ENCODE measurements at places on chromosomes 12 and 14.
A peak's percentile ranks its signal among the peaks of the same experiment; 100 is the strongest.

DNA sequence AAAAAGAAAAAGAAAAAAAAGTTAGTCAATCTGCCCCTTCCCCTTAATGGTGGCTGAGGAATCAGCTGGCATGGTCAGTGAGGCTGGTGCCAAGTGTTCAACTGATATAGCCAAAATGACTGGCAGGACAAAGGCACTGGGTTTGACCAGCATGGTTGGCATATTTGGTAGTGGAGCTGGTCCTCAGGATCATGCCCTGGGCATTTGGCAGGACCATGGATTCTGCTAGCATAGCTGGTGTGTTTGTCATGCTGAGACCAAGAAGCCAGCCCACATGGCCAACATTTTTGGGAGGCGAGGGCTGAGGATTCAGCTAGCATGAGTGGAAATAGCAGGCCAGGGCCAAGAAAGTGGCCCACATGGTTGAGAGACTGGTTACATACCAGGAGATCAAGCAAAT, 136.5 kb downstream of the FBXL14 start:
- no peak for DNase-seq

DNA sequence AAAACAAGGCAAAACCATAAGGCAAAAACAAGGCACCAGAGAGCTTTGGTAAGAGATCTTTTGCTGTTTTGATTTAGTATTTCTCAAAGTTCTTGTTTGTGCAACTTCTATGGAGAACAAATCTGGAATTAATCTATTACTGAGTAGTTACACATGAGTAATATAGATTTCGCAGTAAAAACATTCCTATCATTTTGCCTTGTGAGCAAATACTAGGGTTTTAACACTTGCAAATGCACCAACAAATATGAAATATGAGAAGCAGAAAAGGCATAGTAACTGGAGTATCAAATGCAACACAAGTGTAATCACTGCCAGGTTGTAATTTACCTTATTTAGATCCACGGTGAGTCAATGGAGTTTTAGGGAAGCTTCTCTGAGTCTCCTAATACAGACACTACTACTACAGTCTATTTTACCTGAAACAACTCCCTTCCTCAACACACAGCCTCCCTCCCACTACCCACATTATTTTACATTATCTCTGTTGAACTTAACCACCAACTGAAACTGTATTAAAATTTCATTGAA, 324.1 kb downstream of the FLRT2 start:
- DNase-seq = no peak

DNA sequence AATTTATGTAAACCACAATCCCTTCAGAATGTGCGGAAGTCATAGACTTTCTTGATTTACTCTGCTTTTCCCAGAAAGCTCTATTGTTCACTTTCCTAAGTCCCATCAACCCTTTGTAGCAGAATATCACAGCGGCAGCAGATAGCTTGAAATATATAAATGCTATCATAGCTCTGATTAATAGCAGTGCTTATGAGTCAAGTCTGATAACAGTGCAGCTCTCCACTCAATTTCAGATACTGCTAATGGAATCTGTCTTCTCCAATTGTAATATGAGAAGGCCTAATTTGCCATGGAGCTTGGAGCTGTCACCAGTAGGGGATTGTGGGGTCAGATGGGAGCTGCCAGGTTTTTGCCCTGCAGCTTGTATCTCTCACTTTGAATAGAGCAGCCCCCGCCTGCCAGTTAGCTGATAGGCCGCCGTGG, 10.9 kb downstream of the TMEM260 start:
- no peak for DNase-seq

- peak; percentile 56 for DNase-seq
These were observed 107.0 kb downstream of the PTCSC3 start for GRCh38 chr14:36069535-36069900.

DNA sequence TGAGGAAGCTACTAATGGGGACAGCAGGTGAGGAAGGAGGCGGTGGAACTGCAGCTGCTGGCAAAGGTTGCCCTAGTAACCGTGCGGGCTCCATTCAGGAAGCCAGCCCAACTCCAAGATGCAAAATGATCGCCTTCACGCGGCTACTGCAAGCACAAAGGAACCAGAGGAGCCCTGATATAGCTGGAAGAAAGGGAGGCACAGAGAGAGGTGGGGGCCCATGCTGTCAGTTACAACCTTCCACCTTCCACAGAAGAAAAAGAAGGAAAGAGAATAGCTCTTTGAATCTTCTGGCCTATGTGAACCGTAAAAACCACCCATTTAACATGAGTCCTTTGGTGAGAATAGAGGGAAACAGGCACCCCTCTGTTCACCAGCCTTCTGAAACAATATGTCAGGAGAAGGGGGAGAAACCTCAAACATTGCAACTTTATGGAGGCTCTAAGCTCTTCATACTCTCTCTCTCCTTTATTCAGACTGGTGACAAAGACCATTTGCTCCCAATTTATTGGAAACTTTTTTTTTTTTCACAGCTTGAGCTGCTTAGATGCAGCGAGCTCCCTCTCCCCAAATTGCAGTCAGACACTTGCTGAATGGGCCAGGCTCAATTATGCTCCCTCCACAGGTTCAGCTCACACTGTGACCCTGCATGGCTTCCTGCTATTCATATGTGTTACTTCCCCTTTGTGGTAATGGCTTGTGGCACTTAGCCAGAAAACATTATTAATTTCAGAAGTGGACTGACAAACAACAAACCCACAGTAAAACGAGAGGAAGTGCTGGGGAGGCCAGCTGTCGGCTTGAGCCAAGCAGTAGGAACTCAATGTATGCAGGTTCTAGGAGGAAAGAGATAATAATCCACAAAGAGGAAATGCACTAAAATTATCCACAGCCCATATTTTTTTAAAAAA, 6.2 kb downstream of the DUSP6 start:
- DNase-seq = peak; percentile 85

GRCh38 chr14:30214014-30214413, 286.4 kb upstream of the PRKD1 start:
- no peak for DNase-seq

DNA sequence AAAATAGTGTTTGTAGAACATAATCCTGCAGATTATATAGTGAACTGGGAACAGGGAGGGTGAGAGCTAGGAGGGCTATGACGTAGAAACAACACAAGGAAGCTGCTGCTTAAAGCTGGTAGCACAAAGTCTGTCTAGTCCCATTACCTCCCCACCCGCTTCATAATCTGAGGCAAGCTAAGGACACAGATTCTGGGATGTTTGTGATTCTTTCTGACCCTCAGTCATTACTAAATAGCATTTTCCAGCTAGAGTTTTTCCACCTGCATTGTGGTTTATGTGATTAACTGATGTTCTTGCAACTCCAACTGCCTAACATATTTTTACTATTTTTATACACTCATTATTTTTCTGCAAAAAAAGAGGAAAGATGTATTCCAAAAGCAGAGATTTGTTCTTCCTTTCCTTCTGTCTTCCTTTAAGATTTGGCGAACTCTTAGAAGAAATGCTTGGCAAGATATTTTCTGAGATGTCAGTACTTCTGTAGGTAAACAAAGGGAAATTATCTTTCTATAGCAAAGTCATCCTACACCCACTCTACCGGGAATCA, 293.2 kb upstream of the FAR2 start:
- no peak for DNase-seq

- no peak for DNase-seq
These were observed 103.3 kb upstream of the CCDC175 start for GRCh38 chr14:59679872-59680271.

DNA sequence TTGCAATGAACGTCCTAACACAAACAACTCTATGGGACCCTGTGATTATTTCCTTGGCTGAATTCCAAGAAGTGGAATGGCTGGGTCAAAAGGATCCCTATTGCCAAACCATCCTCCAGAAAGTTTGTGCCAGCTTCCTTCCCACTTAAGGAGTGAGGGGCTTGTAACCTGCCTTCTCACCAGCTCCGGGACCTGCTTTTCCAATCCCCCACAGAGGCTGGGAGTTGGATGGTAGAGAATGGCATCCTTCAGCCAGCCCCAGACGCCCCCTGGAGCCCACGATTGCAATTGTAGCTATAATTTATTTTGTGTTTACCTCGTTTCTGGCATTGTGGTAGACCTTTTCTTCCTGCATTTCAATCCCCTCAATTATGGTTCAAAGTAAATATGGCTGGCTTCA, 9.7 kb upstream of the ZDHHC22 start:
- DNase-seq = peak; percentile 37

DNA sequence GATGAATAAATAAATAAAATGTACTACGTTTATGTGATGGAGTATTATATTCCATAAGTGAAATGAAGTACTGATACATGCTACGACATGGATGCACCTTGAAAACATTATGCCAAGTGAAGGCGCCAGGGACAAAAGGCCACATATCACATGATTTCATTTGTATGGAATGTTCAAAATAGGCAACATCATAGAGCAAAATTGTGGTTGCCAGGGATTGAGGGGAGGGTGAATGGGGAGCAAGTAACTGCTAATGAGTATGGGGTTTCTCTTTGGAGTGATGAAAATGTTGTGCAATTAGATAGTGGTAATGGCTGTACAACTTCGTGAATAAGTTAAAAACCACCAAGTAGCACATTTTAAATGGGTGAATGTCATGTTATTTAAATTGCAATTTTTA, 132.8 kb downstream of the SLC38A4 start:
- DNase-seq = no peak

- no peak for DNase-seq
These were observed 926 bp downstream of the HRK start for GRCh38 chr12:116880213-116880816.

DNA sequence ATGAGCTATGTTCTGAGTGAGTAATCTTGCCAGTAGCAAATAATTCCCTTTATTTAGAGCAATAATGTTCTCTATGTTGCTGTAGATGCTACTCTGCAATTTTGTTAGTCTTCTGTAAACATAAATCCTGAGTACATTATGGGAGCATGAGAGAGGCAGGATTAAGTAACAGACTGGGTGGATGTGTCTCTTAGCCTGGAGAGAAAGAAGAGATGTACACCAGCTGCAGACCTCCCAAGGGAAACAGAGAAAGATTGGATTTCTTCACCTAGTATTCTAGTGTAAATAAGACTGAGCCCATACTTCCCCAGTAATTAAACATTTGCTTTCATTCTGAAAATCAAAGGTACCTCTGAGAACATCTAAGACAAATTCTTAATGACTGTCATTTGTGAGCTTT, 564.0 kb downstream of the TRHDE start:
- DNase-seq = no peak

- DNase-seq = no peak
These were observed 26.2 kb upstream of the ANKLE2 start for GRCh38 chr12:132787877-132788276.

GRCh38 chr14:67943947-67944346, 124.4 kb downstream of the RAD51B start:
- peak; percentile 81 for DNase-seq

GRCh38 chr12:619346-619745, 43.9 kb downstream of the NINJ2 start:
- no peak for DNase-seq

DNA sequence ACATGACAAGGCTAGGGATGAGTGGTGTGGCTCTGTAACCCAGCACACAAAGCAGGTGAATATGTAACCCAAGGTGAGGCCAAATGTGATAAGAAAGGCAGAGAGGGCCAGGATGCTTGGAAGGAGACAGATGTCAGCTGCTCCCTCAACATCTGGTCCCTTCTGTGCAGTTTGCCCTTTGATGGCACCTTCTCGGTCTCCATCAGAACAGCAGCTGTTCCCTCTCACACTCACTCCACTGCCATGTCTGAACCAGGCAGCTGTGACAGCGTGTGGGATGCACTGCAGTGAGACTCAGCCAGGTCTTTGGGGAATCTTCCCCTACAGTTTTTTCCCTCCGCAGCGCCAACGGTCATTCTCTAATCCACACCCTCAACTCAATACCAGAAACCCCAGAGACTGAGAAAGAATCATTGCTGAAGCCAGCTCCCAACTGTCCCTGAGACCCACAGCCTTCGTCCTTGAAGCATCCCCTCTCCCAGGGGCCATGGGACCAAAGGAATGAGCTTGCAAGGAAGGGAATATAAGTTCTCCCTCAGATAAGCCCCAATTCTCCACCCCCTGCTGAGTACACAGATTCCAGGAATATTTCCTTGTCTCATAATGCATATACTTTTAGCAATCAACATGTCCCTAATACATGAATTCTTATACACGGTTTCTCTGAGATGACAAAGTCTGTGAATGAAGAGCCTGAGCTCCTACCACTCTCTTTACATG, 230.0 kb downstream of the GLT1D1 start:
- DNase-seq = no peak

DNA sequence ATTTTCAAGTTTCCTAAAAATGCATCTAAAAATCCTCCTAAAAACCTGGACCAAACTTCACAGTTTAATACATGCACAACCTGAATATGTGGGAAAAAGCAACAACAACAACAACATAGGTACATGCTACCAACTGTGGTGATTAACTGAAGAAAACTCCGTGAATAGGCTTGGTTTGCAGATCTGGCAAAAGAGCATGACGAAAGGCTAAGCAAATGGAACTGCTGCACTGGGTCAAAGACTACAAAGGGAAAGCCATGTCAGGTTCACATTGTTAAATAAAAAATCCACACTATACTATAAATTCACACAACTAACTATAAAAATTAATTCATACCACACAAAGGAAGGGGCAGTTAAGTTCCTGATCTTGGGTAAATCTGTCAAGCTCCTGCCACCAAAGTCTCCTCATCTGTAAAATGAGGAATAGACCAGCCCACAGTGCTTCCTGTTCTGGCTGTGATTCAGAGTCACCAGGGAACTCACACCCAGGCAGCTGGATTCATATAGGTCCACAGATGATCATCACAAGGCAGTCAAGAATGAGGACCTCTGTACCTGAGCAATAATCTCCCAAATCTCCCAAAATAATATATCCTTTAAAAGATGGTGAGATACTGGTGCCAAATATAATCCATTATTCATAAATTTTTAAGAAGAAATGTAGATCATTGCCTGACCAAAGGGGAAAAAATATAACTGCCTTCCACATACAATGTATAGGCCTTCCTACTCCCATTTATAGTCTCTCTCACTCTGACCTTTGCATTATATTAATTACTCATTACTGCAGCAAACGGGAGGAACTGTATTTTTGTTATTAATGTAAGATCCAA, 7.0 kb downstream of the CORO1C start:
- DNase-seq = peak; percentile 33

DNA sequence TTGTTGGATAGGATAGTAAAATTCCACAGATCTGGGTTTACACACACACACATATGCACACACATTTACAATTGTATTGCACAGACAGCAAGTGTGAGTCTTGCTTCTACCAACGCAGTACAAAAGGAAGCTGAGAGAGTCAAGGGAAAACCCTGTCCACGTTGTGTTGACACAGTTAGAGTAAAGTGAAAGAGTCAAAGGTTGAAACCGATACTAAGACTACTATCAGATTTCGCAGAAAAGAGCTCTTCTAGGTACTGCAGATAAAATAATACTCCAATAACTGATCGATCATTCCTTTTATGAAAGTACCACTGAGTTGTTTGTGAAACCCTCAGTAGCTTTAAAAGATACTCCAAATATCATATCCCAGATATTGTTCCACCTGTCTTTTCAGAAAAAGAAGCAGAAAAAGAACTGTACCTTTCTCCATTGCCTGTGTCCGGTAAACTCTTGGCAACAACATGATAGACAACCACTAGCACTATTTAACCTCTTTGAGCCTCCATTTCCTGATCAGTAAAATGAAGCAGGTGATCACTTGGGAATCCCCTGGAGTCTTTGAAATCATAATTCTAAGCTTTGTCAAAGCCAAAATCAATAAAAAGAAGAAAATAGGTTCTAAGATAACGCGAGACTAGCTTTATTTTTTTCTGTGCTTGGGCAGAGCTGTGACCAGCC, 224.6 kb upstream of the FOXN3 start:
- no peak for DNase-seq

All from SW480 (cell line).